Daoy (cell line): ENCODE measurements at places on chromosomes 3 and 15. TPM values are rescaled to one million over a fixed set of nuclear protein-coding genes. Genes with fewer than 3 reads are reported as not detected.
A peak's percentile ranks its signal among the peaks of the same experiment; 100 is the strongest.

- DNase-seq, result no peak
Observed at GRCh38 chr3:9059489-9060400, 96.5 kb upstream of the RAD18 start.

- DNase-seq, result peak; percentile 63
Observed at GRCh38 chr15:77650265-77650664, 17.6 kb upstream of the LINGO1 start.

DNA sequence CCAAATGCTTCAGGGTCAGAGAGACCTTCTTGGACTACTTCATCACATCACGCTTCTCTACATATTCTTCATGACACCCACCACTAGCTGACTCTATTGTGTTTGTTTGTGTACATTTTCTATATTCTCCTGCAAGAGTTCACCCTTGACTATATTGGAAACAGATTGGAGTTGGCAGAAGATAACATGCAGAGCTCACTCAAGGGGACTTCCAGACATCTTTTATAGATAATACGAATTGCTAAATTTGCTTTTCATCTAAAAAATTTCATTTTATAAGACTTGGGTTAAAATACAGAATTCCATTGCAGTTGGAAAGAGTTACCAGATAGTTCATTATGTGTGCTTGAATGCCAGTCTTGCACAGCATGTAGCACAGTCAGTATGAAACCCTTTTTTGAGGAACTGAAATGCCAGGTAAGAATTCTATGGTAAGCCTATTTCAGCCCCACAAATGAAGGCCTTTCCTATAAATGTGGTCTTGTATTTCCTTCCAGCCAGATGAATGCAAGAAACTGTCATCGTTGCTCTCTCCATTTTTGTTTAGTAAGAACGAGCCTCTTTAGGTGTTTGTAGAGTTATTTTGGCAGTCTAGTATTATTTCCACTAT lies 177.6 kb downstream of the GHSR start:
- no peak for DNase-seq

DNA sequence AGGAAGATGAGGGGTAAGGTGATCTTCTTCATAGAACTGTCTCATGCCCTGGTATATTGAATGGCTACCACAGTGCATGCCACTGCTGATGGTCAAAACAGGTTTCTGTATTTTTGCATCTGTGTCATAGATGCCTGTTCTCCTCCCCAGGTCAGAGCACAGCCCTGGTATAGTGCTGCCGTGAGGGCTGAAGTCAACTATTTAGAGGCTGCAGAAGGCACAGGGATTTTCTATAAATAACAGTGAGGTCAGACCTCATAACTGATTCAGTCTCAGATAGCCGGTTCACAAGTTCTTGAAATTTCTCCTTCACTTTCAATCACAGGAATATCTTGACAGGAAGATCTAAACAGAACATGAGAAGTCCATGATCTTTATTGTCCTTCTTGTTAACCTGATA lies 99.2 kb upstream of the NUDT16 start:
- DNase-seq, result no peak

GRCh38 chr3:22620498-22620897 lies 582.6 kb upstream of the UBE2E2 start:
- no peak for DNase-seq

- peak; percentile 1 for DNase-seq
Observed at GRCh38 chr3:20104167-20104661, 64.0 kb downstream of the KAT2B start.

GRCh38 chr3:152608696-152609594 lies 226.0 kb upstream of the P2RY1 start:
- no peak for DNase-seq

GRCh38 chr3:105755121-105755886 lies 113.5 kb downstream of the CBLB start:
- DNase-seq, result no peak

DNA sequence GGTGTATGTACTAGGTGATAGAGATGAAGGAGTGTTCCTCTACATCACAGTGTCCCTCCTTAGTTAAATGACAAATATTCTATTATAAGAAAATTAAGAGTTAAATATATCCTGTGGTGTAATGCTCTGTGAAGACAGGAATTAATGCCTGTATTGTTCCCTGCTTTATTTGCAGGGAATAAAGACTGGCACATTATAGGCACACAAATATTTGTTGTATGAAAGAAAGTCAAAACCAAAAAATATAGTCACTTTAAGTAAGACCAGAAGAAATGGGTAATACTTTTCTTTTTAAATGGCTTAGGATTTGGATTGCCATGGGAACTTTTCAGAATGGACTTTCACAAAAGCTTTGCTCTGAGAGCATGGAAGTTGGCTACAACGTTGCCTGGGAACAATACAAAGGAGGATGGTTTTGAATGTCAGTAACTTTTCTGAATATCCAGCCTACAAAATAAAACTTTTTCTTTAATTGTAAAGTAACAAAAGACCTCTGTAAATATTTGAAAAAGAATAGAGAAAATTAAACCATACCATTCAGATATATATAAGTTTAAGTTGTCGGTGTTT lies 158.0 kb upstream of the P2RY1 start:
- DNase-seq, result no peak

DNA sequence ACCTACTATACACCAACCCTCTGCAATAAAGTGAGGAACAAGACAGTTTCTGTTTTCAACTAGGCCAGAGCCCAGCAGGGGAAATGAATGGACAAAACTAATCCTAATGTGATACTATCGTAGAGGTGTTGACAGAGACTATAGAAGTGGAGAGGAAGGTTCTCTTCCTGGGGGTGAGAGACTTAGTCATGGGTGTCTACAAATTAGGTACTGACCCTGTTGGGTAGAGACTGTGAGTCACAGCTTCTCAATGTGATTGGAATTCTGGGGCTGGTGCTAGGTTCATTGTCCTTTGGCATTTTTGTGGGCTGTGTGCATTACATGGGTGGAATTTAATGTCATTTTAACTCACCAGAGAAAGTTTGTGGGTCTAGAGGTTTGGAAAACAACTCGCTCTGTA lies 79.3 kb downstream of the ADAMTSL3 start:
- peak; percentile 86 for DNase-seq

DNA sequence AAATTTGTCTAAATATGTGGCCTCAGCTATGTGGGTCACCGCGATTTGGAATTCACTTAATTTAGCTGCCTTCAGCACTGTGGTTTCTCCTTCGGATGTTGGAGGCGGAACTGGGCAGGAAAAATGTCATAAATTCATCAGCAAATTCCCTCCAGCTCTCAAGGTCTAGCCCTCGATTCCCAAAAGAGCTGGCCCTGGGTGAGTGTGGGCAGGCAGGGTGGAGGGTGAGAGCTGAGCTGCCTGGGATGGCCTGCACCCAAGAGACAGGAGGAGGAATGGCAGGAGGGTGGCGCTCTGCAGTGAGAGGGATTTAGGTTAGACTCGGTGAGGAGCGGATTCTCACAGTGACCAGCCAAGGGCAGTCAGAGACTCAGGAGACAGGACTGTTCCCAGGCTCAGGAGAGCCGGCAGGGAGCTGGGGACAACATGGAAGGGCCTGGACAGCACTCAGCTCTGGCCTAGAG lies 57.1 kb downstream of the FEM1B start:
- peak; percentile 68 for DNase-seq

DNA sequence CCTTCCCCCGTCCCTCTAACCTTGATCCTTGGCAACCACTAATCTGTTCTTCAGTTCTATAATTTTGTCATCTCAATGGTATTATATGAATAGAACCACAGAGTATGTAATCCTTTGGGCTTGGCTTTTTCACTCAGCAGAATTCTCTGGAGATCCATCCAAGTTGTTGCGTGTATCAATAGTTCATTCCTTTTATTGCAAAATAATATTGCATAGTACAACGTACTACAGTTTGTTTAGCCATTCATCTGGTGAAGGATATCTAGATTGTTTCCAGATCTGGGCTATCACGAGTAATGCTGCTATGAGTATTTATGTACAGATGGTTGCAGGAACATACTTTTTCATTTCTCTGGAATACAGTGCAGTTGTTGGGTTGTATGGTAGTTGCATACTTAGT lies 76.2 kb downstream of the PLXNA1 start:
- DNase-seq, result no peak

The APOD gene
- not detected in 2 replicates for total RNA-seq

The ABI3BP gene
- 0.17 TPM in 1 of 2 replicates, not detected in the other for total RNA-seq

The NRG4 gene
- total RNA-seq, result 0.15 and 0.34 TPM in 2 replicates

The GOLGA6B gene
- total RNA-seq, result not detected in 2 replicates

The SPSB4 gene
- total RNA-seq, result 2.3 and 2.4 TPM in 2 replicates

The MESP2 gene
- 0.29 and 0.54 TPM in 2 replicates for total RNA-seq

The KCNMB2 gene
- total RNA-seq, result 0.06 TPM in 1 of 2 replicates, not detected in the other

The C3orf80 gene
- 0.06 and 1.0 TPM in 2 replicates for total RNA-seq
